ENCODE measurements at places on chromosomes 12 and 14.

DNA sequence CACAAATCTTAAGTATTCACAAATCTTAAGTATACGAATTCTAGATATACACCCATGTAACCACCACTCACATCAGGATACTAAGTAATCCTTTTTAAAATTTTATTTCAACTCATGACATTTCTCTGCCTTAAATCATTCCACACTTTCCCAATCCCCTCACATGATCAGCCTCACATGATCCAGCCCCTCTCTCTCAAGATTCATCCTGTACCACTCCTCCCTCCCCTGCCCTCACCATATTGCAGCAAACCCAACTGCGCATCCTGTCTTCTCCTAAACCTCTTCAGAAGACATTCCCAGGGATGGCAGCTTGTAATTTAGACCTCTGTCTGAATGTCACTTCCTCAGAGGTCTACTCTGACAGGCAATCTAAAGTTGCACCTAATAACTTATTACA lies 1.7 kb upstream of the EIF4B start:
- no peak for DNase-seq

DNA sequence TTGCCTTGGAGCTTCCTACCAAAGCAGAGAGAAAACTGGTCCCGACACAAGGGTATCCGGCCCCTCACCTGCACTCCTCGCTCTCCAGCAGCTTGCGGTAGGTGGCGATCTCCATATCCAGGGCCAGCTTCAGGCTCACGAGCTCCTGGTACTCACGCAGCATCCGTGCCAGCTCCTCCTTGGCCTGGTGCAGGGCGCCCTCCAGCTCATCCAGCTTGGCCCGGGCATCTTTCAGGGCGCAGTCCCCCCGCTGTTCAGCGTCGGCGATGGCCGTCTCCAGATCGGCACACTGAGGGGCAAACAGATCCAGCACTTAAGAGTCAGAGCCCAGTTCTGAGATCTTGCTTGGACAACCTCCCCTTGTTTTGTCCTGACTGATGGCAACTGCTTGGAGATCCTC lies 13.7 kb downstream of the KRT72 start:
- no peak for DNase-seq

- no peak for DNase-seq
Measured at GRCh38 chr12:129687731-129688130, 216.1 kb downstream of the TMEM132D start.

GRCh38 chr14:96519970-96520369 lies 17.8 kb downstream of the PAPOLA start:
- DNase-seq, result no peak

DNA sequence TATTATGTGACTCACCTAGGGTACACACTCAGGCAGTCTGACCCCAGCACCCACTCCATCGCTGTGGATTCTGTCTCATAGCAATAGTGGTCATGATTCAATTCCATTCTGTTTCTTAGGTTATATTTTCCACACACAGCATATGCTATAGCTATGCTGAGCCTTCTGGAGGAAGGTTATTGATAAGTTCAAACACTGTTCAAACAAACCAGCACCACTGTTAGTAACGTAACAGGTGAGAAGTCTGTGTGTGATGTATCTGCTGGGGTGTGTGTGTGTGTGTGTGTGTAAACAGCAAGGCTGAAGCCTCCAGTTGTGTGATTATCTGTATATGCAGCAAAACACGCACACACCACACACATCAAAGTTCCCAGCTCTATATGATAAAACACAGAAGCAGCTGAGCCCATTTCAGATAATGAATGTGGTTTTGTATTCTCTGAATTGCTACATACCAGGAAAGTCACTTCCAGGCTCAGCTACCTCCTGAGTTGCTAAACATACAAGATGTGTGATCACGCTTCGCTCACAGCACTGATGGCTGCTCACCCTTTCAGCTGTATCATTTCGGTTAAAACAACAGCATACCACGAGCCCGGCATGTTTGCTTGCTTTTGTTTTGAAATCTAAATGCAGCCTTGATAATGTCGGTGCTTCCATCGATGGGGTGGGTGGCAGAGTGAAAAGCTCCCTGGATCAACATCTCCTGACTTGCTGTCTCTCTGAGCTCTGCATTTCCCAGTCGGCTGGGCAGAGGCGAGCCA lies 6.8 kb upstream of the SYNE3 start:
- DNase-seq, result no peak

GRCh38 chr14:103126873-103127304 lies 3.6 kb downstream of the TNFAIP2 start:
- no peak for DNase-seq

DNA sequence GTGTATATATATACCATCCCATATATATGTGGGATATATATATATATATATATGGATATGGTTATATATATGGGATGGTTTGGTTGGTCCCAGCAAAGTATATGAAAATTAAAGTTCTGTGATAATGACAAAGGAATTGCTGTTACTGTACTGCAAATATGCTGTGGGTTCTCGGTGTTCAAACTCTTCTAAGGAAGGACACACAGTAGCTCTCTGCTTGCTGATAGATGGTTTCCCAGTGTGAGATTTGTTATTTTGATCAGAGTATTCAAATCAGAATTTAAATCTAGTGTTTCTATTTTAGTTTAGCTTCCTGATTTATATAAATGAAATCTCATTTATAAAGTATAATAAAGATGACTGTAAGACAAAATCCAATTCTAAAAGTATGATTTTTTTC lies 19.7 kb downstream of the SLC35E3 start:
- DNase-seq, result no peak

- peak; percentile 3 for DNase-seq
Measured at GRCh38 chr12:97148941-97149559, 242.0 kb downstream of the NEDD1 start.

GRCh38 chr14:55764784-55765183 lies 184.8 kb downstream of the KTN1 start:
- DNase-seq, result no peak

- DNase-seq, result no peak
Measured at GRCh38 chr12:93756288-93756687, 79.1 kb downstream of the CRADD start.

GRCh38 chr12:795305-795704 lies 42.9 kb downstream of the WNK1 start:
- peak; percentile 13 for DNase-seq

GRCh38 chr14:38867561-38868150 lies 235.4 kb downstream of the SEC23A start:
- DNase-seq, result peak; percentile 8

DNA sequence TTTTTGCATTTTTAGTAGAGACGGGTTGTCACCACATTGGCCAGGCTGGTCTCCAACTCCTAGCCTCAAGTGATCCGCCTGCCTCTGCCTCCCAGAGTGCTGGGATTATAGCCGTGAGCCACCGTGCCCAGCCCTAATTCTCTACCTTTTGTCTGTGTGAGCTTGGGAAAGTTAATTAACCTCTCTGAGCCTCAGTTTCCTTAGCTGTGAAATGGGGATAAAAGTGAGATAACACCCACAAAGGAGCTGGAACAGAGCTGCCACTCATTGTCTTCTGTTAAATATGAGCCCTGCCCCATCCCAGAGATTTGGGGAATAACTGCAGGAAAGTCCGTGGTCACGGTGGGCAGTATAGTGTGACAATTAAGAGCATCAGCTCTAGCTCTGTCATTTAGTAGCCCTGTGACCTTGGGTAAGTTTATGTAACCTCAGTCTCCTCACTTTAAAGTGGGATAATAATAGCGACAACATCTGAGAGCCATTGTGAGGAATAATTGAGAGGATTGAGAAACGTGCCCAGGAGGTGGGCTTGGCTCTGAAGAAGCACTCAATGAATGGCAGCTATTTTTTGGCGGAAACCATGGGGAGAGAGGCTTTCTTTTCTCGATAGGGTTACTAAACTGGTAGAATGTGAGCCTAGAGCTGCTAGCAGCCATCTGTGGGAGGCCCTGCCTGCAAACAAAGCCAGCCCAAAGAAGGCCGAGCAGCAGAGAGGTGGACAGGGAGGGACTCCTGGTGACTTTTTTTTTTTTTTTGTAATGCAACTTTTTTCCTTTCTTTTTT lies 60.8 kb upstream of the MED13L start:
- DNase-seq, result no peak

GRCh38 chr12:25388183-25388582 lies 137.5 kb upstream of the KRAS start:
- DNase-seq, result no peak

DNA sequence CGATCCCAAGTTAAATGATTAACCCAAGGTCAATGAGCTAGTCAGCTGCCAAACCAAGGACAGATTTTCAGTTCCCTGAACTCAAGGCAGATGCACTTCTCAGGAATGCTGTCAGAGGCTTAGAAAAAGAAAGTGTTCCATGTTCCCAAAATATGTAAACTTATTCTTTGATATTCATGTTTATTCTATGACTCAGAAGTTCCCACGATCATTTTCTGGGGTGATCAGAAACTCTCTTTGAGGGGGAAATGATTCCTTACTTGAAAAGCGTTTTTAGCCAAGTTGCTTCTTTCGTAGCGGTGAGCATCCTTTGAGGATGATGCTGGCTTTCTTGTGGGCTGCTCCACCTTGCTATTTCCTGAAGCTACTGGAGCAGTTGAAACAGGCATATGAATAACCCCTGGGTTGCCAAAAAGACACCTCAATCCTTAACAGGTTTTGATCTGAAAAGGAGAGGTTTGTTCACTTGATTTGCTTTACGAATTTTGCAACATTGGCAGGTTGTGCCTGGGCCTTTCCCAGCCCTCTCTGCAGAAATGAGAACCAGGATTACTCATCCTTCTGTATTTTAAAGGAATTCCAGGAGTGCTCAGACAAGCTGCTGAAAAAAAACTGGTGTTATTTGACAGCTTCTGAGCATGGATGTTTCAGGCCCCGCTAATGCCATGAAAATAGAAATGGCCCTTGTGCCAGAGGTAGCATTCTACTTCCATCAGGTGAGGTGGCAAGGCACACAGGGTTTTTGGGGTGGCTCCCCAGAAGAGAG lies 121.4 kb upstream of the HIF1A start:
- no peak for DNase-seq

DNA sequence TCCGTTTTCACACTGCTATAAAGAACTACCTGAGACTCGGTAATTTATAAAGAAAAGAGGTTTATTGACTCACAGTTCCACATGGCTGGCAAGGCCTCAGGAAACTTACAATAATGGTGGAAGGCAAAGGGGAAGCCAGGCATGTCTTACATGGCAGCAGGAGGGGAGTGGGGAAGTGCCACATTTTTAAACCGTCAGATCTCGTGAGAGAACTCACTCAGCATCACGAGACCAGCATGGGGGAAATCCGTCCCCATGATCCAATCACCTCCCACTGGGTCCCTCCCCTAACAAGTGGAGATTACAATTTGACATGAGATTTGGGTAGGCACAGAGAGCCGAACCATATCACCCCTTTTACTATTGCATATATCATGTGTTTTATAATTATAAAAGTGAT lies 2.0 kb upstream of the PIGH start:
- no peak for DNase-seq

- DNase-seq, result no peak
Measured at GRCh38 chr12:127398016-127398710, 868.8 kb upstream of the TMEM132C start.

DNA sequence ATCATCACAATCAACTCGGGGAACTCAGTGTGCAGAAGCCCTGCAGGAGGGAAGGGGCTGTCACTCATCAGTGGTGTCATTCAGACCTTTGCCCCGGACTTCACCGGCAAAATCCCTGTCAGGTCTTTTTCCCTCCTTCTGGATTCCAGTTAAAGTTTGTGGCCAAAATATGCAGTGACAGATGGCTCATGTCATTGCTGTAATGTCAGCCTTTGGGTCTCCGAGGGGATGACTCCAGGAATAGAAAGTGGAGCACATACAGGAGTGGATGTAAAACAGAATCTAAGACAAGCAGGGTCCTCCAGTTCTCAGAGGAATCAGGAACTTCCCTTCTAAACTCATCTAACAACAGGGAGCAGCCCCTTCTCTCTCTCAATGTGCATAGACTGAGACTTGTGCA lies 130.3 kb upstream of the RASSF8 start:
- no peak for DNase-seq

DNA sequence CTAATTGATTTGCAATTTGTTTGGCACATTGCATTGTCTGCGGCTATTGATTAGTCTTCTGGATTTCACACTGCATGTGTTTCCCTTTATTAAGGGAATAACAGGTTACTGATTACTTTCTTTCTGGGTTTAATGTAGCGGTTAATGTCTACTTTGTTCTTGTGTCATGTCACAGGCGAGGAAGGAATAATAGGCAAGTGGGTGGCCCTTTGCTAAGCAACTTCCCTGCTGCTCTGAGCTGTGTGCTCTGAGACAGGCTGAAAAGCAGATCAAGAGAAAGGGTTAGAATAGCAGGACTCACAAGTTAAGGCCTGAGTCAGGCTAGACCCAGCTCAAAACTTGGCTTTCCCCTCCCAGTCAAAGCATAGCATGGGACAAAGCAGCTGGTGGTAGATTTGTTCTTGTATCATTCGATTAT lies 77.2 kb downstream of the NKX2-1 start:
- DNase-seq, result no peak

- DNase-seq, result no peak
Measured at GRCh38 chr14:73368616-73369015, 89.7 kb downstream of the NUMB start.

- no peak for DNase-seq
Measured at GRCh38 chr14:64495252-64495651, 8.4 kb downstream of the ZBTB25 start.

DNA sequence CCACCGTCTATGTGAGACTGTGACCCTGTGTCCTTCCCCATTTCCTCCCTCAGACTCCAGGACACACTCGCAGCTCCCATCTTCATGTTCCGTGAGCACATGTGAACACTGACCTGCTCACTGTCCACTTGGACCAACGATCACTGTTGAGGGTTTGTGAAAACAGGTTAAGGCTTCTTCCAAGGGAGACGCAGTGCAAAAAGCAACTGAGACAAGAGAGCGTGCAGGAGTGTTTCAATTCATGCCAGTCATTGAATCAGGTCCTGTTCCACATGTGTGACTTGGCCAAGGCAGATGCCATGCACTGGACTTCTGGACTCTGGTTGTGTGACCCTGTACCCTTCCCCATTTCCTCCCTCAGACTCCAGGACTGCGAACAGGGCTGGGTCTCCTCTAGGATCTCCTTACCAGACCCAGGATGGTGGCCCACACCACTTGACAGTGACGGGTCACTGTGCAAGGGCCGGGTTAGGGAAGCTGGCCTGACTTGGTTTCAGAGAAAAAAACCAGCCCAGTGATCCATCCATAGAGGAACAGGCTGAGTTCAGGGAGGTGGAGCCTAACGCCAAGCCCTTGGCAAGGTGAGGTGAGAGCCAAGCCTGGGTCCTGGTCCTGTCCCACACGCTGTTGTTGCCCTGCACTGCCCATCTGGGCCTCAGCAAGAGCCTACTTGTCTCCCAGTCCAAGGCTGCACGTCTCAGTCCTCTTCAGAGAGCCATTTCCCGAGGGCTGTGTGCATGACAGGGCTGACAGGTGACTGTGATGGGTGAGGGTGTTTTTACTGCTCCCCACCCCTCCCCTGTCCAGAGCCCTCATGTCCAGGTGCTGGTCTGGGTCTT lies 5.7 kb upstream of the KRT5 start:
- DNase-seq, result no peak

All from activated CD8-positive, alpha-beta memory T cell treated with anti-CD3 and anti-CD28 coated beads for 1 hour (primary cell).